ENCODE measurements at places on chromosomes 1 and 21.

DNA sequence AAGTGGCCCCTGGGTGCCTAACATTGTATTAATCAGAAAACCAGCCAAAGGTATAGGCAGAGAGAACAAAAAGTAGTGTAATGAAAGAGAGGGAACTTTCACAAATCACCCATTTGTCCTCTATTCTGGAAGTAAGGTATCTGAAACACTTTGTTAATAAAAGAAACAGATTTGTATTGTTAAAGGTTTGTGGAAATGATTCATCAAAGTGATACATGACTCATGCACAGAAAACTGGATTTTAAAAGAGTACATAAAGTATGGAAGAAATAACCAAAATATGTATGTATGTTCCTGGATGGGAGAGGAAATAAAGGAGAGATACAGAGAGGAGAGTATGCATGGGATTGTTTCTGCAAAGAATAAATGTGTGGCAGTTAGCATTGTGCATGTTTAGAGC is 126.8 kb downstream of the RGS21 start:
- DNase-seq: no peak

- DNase-seq: no peak
These were observed 57.5 kb downstream of the BCL9 start for GRCh38 chr1:147598621-147599361.

GRCh38 chr1:17535300-17535936 is 4.1 kb upstream of the ARHGEF10L start:
- no peak for DNase-seq

GRCh38 chr21:41431788-41432548 is 5.9 kb downstream of the MX1 start:
- DNase-seq: no peak

GRCh38 chr1:41638086-41639024 is 153.9 kb upstream of the EDN2 start:
- no peak for DNase-seq

DNA sequence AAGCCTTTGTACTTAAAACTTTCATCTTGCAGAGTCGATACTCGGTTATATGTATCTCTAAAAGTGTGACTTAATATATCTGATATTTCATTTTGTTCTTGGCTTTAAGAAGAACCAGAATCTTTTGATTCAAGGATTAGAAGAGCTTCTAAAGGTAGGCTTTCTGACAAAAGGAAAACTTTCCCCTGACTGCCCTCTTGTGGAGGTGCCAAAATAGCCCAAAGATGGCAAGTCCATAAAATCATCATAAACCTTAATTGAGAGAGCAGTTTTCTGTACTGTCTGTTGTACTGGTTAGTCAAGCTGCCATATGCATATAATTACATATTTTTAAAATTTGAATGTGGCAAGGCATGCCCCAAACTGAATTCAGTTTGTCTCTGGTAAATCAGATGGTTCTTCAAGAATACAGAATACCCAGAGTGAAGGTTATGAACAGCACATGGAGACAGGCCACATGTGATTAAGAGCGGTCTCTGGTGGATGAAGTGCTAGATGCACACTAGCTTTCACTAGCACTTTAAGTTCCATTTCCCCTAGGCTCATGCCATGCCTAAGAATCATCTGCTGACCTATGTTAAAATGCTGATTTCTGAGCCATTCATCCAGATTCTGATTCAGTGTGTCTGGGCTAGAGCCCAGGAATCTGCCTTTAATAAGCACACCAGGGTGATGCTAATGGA is 27.7 kb upstream of the ELAVL4 start:
- DNase-seq: no peak

GRCh38 chr1:245604979-245605378 is 450.2 kb downstream of the KIF26B start:
- DNase-seq: no peak

DNA sequence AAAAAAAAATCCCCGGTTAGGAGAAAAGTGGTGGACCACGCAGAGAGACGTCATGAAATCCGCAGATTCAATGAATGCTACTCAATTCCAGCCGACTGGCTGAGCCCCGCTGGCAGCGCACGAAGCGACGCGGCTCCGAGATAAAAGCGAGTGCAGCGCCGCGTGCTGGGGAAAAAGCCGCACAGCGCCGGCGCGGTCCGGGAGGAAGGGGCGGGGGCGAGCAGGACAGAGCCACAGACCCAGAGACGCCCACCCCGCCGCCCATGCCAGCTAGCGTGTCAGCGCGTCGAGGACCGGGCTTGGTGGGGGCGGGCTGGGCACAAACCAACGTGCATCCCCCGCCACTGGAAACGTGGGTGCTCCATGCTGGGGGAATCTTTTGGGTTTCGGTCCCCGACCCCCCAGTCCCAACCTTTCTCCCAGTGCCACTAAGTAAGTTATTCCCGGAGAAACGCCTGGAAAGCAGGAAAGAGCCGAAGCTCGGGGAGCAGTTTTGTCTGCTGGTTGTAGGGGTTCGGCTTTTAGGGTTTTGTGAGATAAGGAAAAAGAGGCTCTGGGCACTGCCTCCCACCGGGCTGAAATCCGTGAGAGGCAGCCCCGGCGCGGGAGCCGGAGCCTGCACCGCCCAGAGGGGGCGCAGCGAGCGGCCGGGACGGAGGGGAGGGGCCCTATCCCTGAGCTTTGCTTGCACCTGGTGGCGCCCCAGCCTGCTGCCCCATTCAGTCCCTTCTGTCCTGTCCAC is at the start of gene KCNJ6:
Gene KCNJ6 (minus strand): TSS at position 148 of the 742 bp plus-strand sequence. CDS start 75,775 bp downstream, outside the sequence.
- no peak for DNase-seq

DNA sequence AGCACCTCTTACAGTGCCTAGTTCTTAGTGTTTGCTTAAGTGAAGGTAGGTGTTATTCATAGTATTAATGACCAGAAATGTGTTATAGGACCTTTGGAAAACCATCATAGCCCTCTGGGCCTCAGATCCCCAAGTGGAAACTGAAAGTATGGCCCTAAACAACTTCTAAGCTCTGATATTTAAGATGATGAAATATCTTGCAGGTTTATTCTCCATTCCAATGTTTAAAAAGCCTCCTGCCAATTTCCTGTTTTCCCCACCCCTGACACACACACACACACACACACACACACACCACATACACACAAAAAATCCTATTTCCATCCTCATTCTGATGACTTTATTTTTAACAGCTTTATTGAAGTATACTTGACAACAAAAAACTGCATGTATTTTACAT is 108.2 kb downstream of the DIRAS3 start:
- DNase-seq: no peak

Data from stimulated activated CD4-positive, alpha-beta T cell treated with anti-CD3 and anti-CD28 coated beads, TNF-alpha, amount 100 ng/mL, for 1 hour (primary cell).